Cerebellum (tissue), 4 donors: ENCODE measurements at places on chromosomes 11 and 22. TPM values are rescaled to one million over a fixed set of nuclear protein-coding genes. Genes with fewer than 3 reads are reported as not detected.
A peak's percentile ranks its signal among the peaks of the same experiment; 100 is the strongest.

KIRREL3 gene
- 31.0 TPM for total RNA-seq

OR6T1 gene
- not detected for total RNA-seq

ISX gene
- not detected for total RNA-seq

DNA sequence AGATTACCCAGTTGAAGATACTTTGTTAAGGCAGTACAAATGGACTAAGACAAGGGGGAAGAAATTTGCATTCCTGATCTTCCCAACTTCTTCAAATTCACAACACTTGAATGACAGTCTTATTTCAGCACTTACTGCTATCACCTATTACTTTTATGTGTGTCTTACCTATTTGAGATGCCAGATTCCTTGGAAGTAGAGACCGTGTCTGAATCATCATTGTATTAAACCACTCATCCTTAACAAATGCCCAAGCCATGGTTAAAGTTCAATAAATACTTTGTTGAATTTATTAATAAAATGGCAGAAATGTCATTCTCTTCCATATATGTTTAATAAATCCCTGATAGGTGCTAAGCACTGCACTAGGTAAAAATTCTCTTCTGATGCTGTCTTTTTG lies 18.3 kb downstream of the SC5D start:
- no peak for DNase-seq

DNA sequence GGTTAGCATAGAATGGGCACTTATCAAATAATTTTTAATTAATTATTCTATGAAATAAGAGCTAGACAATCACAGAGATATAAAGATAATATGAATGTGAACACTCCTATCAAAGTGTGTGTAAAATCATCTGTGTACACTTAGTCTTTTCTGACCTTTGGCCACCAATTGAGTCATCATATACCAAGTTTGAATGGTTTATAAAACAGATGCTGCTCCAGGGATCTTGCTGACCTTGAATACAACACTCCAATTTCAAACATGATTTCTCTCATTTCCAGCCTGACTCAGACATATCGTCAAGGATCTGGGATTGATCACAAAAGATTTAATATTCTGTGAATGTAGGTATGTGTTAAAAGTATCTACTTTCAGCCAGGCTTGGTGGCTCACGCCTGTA lies 2.9 kb upstream of the OR51V1 start:
- no peak for DNase-seq

DNA sequence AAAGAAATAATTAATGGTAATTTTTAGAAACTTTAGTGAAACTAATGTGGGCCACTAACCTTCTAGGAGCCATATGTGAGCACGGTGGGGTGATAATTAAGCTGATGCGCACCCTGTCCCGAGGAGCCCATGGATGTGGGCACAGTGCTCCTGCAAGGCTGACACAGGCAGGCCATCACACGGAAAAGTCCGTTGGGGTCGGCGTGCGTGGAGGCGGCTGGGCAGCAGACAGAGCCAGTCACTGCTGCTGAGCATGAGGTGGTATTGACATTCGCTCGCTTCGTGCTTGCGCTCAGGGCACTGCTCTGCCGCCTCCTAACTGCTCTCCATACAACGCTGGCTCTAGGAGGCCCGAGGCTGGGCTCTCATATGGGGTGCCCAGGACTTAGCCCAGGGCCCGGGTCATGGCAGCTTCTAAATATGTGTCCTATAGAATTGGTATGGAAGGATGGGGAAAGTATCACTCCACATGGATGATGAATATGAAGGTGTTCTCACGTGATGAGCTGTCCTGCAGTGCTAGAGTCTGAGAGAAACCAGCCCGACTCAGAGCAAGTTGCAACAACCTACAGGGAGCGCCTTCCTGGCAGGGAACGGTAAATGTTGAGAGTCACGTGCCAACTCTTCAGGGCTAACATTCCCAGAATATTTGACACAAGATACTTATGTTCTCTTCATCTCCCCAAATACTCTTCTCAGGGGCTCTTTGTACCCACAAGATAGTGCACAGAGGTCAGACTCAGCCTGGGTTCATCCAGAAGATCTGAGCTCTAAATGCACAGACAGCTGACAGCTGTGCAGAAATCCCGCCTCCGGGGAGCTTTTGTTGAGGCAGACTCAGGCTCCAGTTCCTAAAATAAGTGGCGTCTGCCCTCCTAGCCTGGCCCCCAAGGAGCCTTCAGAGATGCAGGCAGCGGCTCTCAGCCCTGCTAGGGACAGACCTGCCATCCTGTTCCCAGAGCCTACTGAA lies 50.6 kb upstream of the ARFGAP3 start:
- no peak for DNase-seq

DNA sequence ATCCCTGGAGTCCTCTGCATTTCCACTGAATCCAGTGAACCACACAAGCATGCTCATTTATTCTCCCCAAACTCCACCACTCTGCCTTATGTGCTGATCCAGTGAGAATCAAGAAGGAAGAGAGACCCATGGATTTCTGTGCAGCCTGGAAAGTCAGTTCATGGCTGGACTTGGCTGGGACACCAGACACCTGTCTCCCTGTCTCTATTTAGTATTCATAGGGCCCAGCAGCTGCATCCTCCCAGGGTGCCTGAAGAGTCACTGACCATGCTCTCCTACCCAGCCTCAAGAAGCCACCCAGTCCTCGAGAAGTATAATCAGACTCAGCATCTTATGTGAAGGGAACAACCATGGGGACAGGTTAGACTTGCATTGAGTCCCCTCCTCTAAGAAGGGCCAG lies 83.2 kb downstream of the ZNF280B start:
- no peak for DNase-seq

DNA sequence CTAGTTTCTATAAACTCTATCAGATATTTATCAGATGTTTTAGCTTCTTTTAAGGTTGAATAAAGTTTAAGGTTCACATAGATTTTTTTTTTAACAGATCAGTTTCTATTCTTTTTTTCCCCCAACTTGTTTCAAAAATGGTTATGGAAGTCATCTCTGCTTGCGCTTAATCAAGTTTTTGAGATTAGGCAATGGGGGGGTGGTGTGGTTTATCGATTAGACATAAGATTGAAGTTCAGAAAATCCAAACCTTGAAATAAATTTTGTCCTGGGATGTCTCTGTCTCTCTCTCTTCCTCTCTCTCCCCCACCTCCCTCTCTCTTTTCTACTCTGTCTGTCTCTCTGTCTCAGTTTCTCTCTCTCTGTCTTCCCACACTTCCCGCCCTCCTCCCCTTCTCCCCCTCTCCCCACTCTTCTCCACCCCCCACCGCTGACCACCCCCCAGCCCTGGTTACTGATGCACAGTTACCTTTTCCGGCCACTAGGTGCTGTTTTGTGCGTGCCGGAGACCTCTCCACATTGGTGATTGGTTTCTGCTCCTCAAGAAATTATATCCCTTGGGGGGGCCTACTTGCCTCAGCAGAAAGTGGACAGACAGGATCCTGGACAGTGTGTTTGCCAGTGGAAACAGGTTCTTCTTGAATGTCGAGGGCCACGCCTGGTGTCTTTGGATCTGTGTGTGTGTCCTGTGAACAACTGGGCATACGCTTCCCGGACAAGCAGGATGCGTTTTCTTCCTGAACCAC lies 29.7 kb upstream of the ANO1 start:
- DNase-seq, result no peak

- no peak for DNase-seq
Measured at GRCh38 chr11:133204158-133204557, 328.1 kb downstream of the OPCML start.

- no peak for DNase-seq
Measured at GRCh38 chr11:130478881-130479280, 30.4 kb downstream of the ADAMTS15 start.

- no peak for DNase-seq
Measured at GRCh38 chr11:77140231-77140851, 12.3 kb downstream of the MYO7A start.

GRCh38 chr22:32648486-32648885 lies 153.0 kb upstream of the TIMP3 start:
- DNase-seq, result no peak

DNA sequence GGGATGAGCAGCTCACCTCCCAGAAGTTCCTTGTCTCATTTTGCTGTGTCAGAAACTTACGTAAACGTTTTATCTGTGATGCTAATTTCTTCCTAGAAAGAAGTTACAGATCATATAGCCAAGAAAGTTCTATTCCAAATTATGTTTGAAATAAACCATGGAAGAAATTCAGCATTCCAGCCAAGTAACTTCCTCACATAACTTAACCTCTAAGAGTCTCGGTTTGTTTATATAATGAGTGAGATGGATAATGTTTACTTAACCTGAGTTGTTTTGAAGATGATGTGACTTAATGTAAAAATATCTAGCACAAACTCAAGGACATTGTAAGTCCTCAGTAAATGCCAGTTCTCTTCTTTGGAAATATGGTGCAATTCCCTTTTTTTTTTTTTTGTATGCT lies 8.9 kb upstream of the MUC15 start:
- DNase-seq, result no peak

GRCh38 chr11:93747122-93747521 lies 5.7 kb downstream of the C11orf54 start:
- no peak for DNase-seq

GRCh38 chr11:134498326-134499139 lies 86.5 kb upstream of the B3GAT1 start:
- peak; percentile 75 for DNase-seq

DNA sequence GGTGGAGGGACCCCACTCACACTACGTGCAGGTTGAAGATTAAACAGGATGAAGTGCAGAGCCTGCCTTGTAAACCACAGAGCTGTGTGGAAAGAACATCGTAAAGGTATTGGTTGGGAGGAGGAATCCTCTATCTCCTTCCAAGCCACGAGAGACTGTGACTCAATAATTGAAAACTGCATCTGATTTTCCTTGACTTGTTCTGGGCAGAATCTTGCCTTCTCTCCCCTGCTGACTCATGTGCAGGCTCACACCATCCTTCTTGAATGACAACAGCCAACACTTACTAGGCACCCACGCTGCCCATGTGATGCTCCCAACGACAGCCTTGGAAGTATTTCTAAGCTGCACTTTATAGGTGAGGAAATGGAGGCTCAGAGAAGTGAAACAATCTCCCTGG lies 563.0 kb downstream of the MIAT start:
- DNase-seq, result no peak

DNA sequence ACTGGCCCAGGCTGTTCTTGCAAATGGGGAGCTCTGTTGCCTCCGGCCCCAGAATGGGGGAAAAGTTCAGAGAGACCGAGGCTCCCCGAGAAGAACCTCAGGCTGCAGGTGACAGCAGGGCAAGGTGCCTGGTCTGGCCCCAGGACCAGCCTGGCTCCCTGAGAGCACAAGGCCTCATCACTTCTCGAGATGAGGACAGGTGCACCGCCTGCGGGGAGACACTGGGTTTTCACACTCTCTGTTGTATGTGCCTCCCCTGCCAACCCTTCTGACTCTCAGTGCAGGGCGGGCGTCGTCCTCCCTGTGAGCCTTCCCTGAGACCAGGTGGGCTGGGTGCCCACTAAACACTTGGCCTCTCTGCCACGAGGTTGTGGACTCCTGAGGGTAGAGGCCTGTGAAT lies 102.2 kb downstream of the BCR start:
- peak; percentile 69 for DNase-seq

DNA sequence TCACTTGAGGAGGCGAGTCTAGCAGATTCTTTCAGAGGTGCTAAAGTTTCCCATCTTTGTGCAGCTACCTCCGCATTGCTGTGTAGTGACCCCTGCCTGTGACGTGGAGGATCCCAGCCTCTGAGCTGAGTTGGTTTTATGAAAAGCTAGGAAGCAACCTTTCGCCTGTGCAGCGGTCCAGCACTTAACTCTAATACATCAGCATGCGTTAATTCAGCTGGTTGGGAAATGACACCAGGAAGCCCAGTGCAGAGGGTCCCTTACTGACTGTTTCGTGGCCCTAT lies 8.9 kb upstream of the SAMM50 start:
- no peak for DNase-seq

DNA sequence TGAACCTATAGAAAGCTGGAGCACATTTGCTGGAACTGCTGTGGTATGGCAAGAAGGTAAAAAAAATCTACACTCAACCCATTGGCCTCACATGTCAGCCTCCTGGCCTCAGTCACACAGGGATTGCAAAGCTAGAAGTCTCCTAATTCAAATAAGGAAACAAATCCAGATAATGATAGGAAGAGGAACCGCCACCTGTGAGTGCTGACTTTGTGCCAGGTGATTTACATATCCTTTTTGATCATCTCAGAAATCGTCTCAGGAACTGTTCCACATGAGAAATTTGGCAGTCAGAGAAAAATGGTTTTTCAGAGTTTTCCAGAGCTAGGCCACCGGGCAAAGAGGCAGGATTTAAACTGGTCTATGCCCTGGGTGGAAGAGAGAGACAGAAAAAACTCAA lies 986 bp downstream of the NLRP10 start:
- no peak for DNase-seq

- no peak for DNase-seq
Measured at GRCh38 chr11:2134022-2135010, 4.9 kb downstream of the IGF2 start.

- DNase-seq, result no peak
Measured at GRCh38 chr11:116540645-116541304, 232.0 kb downstream of the BUD13 start.

DNA sequence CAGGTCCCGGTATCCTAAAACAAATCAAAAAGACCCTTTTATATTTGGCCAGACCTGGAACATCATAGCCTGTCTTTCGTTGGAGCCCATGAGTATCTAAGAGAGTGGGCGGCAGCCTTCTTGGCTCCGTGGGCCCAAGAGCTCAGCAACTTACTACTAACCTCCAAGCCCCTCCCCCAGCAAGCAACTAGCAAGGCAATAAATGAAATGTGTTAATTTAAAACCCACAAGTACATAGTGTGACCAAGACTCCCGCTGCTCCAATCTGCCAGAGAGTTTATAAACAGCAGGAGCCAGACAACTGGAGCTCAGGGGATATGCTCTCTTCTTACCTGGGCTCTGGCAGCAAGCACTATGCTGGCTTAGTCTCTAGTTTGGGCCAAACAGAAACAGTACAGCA lies 40.8 kb upstream of the CYP2D6 start:
- DNase-seq, result peak; percentile 30
